Thymus (tissue), 14 donors: ENCODE measurements at places on chromosomes 5 and 9. TPM values are rescaled to one million over a fixed set of nuclear protein-coding genes. Genes with fewer than 3 reads are reported as not detected.

DNA sequence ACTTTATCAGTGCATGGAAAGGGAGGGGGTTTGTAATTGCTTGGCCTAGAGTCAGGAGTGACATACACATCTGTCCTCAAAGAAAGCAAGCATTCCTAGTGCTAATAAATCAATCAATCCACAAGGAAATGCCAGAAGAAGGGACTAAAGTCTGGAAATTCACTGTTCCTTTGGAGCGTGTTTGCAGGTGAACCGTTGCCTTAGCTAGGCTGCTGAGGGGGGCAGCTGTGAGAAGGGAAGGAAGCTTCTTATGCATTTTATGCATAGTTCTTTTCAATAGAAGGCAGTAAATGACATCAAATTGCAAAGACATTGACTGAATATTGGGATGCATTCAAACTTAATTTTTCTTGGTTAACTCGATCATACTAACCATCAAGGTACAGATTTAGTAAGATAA, 1092.5 kb upstream of the SEMA6A start:
- no peak overlapping the region for H3K4me3 ChIP-seq
- no peaks in the 10 kb centered on the region for H3K27me3 ChIP-seq
- no peaks in the 10 kb centered on the region for H3K36me3 ChIP-seq
- no peak for DNase-seq
- H3K27ac ChIP-seq, result no peak overlapping the region
- H3K4me1 ChIP-seq, result no peaks in the 10 kb centered on the region

DNA sequence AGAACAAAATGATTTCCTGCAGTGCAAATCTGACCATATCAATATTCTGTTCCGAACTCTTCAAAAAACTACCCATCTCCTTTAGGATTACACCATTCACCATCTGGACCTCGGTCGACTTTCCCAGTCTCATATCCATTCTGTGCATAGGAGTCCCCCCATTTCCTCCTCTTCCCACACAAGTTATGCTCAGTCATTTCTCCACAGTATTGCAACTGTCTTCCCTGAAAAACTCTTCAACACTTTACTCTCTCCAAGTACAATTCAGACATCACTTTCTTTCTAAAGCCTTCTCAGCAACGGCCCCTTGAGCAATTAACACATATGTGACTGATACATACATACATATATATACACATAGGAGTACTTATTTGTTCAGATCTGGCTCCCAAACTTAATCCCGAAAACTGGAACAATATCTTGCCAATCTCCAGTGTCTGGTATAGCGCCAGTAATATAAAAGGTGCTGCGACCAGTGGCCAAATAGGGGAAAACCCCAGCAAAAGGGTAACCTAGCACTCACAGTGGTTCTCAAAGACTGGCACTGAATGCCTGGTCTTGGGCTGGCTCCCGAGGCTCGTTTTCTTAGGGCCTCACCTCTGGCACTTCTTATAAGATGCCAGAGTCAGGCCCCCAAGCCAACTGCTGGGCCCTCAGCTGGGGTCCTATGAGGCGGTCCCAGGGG, 629 bp downstream of the ZBTB26 start:
- no peaks in the 10 kb centered on the region for H3K27me3 ChIP-seq
- peaks cover 9% of the 10 kb centered on the region for H3K4me1 ChIP-seq
- H3K4me3 ChIP-seq, result peak overlapping the region; percentile 80
- H3K36me3 ChIP-seq, result no peaks in the 10 kb centered on the region
- no peak for DNase-seq

- H3K36me3 ChIP-seq, result no peaks in the 10 kb centered on the region
- no peak for DNase-seq
- no peak overlapping the region for H3K4me3 ChIP-seq
- H3K27me3 ChIP-seq, result no peaks in the 10 kb centered on the region
- no peaks in the 10 kb centered on the region for H3K4me1 ChIP-seq
Measured at GRCh38 chr5:337563-338130, 16.1 kb downstream of the AHRR start.

DNA sequence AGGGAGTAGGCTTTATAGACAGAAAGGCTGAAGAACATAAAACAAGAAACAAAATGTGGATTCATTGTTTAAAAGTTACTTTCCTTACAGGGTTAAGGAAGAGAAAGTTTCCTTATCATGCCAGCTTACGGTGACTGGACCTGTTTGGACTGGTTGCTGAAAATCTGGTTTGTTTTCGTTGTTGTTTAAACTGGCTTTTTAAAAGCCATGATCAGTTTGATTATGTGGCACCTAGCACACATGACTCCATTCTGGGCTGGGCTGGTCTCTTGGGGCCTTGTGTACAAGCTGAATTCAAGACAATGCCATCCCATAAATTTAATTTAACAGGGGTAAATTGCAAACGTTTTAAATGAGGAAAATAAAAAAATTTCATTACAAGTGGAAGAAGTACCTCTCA, 18.4 kb upstream of the ZNF474 start:
- DNase-seq, result no peak
- no peak overlapping the region for H3K27ac ChIP-seq
- H3K36me3 ChIP-seq, result no peaks in the 10 kb centered on the region
- no peaks in the 10 kb centered on the region for H3K4me1 ChIP-seq
- no peak overlapping the region for H3K4me3 ChIP-seq

The ZNG1C gene
- 22.5 TPM for total RNA-seq

The BTNL8 gene
- 0.24 TPM for total RNA-seq

The ENTPD2 gene
- total RNA-seq, result 0.09 TPM

The PCDHGA1 gene
- total RNA-seq, result 0.09 TPM

The CTSV gene
- 129 TPM for total RNA-seq

The LTC4S gene
- total RNA-seq, result 2.7 TPM
